Stimulated activated naive CD4-positive, alpha-beta T cell treated with Interleukin-2 at 50 U/mL for 16 hours (primary cell): ENCODE measurements at places on chromosomes 16 and 17.

DNA sequence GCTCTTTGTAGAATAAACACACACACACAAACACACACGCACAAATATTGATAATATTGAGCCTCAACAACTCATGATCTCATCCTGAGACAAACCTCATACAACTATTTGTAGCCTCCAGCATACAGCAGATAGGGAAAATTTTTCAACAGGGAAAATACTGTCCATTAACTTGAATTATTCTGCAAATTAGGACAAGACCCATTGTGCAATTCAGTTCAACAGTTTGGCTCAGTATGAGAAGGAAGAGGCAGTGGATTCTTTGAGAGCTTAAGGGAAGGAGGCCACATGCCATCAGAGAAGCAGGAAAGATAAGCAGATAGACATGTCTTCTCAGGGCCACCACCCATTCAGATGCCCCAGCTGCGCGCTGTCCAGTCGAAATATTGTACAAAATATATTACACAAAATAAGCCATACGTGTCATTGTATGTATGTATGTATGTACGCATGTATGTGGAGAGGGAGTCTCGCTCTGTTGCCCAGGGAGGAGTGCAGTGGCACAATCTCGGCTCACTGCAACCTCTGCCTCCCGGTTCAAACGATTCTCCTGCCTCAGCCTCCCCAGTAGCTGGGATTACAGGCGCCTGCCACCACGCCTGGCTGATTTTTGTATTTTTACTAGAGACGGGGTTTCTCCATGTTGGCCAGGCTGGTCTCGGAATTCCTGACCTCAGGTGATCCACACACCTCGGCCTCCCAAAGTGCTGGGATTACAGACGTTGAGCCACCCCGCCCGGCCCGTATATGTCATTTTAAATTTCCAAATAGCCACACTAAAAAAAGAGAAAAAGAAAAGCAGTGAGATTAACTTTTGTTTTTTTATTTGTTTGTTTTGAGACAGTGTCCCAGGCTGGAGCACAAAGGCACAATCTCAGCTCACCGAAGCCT, 1.8 kb downstream of the ZC3H7A start:
- no peak for DNase-seq

DNA sequence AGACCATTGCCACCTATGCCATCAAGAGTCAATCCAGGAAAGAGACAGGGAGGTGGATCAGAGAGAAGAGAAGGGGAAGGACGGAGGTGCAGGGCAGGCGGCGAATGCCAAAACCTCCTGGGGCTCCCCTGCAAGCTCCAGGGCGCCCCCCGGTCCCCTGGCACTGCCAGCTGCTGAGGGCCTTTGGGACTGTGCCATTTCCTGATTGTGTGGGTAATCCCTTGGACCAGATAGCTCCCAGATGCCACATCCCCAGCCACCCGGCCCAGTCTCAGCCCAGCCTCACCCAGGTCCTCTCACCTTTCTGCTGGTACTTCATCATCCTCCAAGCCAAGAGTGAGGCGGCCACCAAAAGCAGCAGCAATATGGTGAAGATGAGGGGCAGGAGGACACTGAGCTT, 14.7 kb downstream of the CD300LF start:
- DNase-seq: no peak

DNA sequence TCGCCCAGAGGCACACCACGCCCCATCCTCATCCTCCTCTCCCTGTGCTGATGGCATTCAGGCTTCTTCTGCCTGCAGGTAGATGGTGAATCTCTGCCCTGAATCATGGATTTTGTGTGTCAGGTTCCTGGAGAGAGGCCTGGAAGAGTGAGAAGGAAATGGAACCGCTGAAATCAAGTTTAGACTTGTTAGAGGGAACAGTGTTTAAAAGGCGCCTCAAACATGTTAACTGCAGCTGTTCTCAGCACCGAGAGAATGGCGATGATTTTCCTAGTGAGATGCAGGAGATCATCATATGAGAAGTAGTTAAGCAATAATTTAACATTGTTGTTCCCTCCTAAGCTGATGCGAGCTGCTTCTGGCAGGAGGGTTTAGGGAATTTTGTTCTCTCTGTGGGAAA, 744.4 kb upstream of the EEF2KMT start:
- no peak for DNase-seq

- no peak for DNase-seq
These were observed 204.1 kb upstream of the NLRP1 start for GRCh38 chr17:5788266-5788900.

GRCh38 chr17:68497885-68498319, 14.3 kb upstream of the PRKAR1A start:
- DNase-seq: no peak

- DNase-seq: no peak
These were observed 1.9 kb downstream of the CBX2 start for GRCh38 chr17:79779661-79780365.

DNA sequence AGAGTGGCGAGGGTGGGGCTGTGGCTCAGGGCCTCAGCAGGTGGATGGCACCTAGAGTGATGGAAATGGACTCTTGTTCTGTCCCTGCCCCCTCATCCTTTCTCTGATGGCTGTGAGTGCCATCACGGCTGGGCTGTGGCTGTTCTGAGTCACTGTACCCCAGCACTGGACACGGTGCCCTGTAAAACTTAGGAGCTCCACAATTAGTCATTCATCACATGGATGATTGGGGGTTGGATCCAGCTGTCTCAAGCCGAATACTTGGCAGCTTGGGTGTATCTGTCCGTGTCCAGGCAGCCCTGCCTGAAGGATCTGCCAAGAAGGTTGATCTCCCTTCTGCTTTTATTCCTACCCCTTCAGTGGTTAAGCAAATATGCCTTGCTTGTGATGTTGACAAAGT, 295.5 kb upstream of the EEF2KMT start:
- no peak for DNase-seq
